Stimulated activated CD4-positive, alpha-beta T cell treated with anti-CD3 and anti-CD28 coated beads, Interleukin-15, amount 100 ng/mL, for 1 hour (primary cell): ENCODE measurements at places on chromosomes 2 and 18.

- DNase-seq = no peak
These were observed 3.0 kb downstream of the ZNF516 start for GRCh38 chr18:76491776-76492668.

DNA sequence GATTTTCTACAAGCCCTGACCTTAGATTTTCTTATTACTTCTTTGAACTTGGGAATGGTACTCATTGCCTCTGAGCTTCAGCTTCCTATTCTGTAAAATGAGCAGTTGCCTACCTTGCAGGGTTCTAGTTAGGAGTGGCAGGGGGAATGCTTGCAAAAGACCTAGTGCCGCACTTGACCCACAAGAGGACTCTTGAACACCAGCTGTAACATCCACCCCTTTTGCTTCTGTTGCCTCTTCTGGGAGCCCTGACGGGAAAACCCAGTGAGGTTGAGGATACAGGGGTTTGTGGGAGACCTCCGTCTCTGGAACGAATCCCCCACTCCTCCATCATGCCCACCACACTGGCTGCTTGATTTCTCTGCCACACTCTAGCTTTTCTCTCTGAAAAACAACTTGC lies 27.1 kb upstream of the LBH start:
- DNase-seq = no peak

DNA sequence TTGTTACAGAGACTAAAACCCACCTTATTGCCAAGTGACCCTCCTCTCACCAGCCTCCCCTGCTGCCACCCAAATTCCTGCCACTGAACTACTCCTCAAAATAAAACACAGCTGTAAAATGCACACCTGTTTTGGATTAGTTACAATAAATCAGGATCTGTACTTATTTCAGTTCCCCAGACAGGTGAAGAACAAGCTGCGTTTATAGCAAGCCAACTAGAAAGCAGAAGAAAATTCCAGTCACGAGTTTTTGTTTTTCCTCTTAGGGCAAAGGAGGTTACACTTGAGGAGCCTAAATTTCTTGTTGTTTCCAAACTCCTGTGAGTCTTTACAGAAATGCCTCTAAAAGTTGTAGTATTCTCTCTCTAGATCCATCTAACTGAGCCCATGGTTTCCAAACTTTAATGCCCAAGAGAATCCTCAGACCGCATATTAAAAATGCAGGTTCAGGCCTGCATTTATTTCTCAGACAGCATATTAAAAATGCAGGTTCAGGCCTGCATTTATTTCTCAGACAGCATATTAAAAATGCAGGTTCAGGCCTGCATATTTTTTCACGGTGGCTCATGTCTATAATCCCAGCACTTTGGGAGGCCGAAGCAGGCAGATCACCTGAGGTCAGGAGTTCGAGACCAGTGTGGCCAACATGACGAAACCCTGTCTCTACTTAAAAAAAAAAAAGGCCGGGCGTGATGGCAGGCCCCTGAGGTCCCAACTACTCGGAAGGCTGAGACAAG lies 62.2 kb downstream of the ALPK2 start:
- DNase-seq = no peak

DNA sequence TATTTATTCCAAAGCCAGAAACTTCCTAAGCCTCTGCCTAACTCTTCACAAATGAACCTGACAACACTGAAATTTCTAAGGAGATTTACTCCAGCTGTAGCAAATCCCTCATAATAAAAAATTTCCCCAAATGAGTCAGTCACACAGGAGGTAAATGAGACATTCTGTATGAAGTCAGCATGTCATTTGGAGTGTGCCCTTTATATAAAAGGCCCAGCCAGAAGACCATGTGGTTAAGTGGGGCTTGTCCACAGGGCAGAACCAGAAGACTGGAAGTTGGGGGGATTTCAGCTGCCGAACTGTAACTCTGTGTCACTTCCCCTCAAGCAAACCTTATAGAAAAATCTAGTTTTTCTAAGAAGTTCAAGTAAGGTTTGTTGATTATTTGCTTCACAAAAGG lies 30.2 kb downstream of the NRP2 start:
- no peak for DNase-seq

DNA sequence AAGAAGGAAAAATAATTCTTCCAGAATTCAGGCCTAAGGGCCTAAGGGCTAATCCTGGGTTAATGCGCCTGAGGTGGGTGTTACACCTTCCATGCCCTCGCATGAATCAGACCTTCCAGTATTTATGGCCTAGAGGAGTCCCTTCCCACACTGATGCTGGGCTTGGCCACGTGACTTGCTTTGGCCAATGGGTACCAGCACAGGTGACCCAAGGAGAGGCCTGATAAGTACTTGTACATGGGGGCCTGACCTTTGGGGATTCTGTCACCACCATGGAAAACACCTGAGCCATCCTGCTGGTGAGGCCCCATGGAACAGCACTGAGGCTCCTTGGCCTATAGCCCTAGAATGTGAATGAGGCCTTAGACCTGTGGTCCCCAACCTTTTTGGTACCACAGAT lies 79.8 kb downstream of the TNFRSF11A start:
- no peak for DNase-seq
